ENCODE measurements at places on chromosomes 4 and X.

- no peak for DNase-seq
Observed at GRCh38 chr4:143404555-143404954, 67.9 kb downstream of the GAB1 start.

- DNase-seq, result no peak
Observed at GRCh38 chr4:3689006-3689405, 77.2 kb upstream of the ADRA2C start.

GRCh38 chr4:96599752-96600151 is 759.9 kb downstream of the PDHA2 start:
- no peak for DNase-seq

DNA sequence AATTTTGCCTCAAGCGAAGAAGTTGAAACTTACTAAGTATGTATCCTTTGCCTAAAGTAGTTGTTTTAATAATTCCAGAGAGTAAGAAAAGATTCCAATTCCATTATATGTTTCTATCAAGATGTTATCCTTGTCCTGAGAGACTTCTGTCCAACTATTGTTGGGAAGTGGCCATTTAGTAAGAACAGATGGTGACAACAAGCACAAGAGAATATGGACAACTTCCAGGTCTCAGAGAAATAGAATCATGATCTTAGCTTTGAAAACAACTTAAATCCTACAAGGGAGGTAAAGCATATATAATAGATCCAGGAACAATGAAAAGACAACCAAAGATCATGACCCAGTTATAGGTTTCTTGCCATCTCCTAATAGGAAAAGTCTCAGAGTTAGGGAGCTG is 486.6 kb upstream of the PCDH10 start:
- no peak for DNase-seq

DNA sequence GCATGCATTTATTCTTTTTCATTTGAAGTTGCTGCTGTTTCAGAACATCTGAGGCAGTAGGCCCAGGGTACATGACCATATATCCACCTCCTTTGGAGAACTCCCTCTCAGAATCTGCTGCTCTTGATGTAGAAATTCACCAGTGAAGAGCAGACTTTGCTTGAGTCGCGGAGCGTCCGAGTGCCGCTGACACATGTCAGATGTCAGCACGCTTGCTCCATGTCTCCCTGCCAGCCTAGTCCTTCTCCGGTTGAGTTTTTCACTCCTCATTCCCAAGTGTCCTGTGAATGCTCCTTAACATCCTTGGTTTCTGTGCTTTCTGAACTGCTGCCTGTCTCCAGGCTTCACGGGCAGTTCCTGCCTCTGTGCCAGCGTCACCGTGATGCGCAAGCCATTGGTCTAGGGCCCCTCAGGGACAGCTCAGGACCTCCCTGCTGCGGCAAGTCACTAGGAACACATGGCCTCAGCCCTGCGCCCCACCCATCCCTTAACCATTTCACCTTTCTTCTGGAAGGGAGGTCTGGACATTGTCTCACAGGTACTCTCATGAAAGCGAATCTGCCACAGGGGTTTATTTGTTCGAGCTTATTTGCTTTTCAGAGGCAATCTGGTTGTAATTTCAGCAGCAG is 93.1 kb upstream of the RBPJ start:
- DNase-seq, result no peak

GRCh38 chr4:107877361-107877760 is 52.6 kb downstream of the SGMS2 start:
- no peak for DNase-seq
